Upper lobe of left lung (tissue), 6 donors: ENCODE measurements at places on chromosomes 1 and 21. TPM values are rescaled to one million over a fixed set of nuclear protein-coding genes. Genes with fewer than 3 reads are reported as not detected.

HSD3B1 gene
- not detected for total RNA-seq

ZNF695 gene
- total RNA-seq, result not detected

CD52 gene
- 109 TPM for total RNA-seq

PTGFR gene
- 2.2 TPM for total RNA-seq

- no peak for DNase-seq
- no peak overlapping the region for H3K4me3 ChIP-seq
- H3K27ac ChIP-seq, result no peak overlapping the region
- peaks cover 6% of the 10 kb centered on the region for H3K4me1 ChIP-seq
- no peaks in the 10 kb centered on the region for H3K36me3 ChIP-seq
- no peaks in the 10 kb centered on the region for H3K27me3 ChIP-seq
Measured at GRCh38 chr21:42493109-42494060, 2.6 kb downstream of the RSPH1 start.

GRCh38 chr1:10824821-10825540 is 28.5 kb upstream of the CASZ1 start:
- no peak overlapping the region for H3K4me3 ChIP-seq
- H3K36me3 ChIP-seq, result no peaks in the 10 kb centered on the region
- no peak for DNase-seq
- no peaks in the 10 kb centered on the region for H3K4me1 ChIP-seq

GRCh38 chr1:199303035-199303434 is 664.2 kb downstream of the PTPRC start:
- DNase-seq, result no peak
- H3K27ac ChIP-seq, result no peak overlapping the region
- no peaks in the 10 kb centered on the region for H3K27me3 ChIP-seq

GRCh38 chr1:226404063-226404903 is 3.6 kb downstream of the PARP1 start:
- no peak overlapping the region for H3K27ac ChIP-seq
- H3K36me3 ChIP-seq, result peaks cover 35% of the 10 kb centered on the region
- H3K27me3 ChIP-seq, result no peaks in the 10 kb centered on the region
- H3K4me1 ChIP-seq, result peaks cover 31% of the 10 kb centered on the region
- no peak overlapping the region for H3K4me3 ChIP-seq

DNA sequence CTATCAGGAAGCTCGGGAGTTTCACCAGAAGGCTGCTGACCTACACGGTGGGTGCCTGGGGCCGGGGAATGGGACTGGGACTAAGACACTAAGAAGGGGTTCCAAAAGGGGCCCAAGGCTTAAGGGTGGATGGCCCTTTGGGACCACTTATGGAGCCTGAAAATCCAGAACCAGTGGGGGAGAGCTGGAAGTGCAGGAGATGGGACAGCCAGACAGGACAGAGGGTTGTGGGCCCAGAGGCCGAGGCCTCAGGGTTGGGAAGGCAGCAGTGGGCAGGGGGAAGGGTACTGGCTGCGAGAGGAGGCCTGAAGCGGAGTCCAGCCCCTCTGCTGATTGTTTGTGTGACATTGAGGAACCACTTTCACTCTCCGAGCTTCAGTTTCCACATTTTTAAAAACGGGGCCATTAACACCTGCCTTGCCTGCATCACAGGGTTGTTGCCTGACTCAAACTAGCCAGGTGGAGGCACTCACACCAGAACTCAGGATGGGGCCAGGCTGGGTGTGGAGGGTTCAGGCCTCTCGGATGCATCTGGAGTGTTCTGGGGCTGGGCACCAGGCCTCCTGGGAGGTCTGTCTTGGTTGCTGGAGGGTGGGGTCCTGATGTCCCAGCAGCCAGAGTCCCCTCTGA is 3.0 kb downstream of the TTC24 start:
- H3K4me1 ChIP-seq, result no peaks in the 10 kb centered on the region
- H3K27ac ChIP-seq, result no peak overlapping the region
- no peaks in the 10 kb centered on the region for H3K27me3 ChIP-seq
- no peak for DNase-seq
- no peak overlapping the region for H3K4me3 ChIP-seq
- no peaks in the 10 kb centered on the region for H3K36me3 ChIP-seq

- no peak overlapping the region for H3K27ac ChIP-seq
- no peak for DNase-seq
- no peaks in the 10 kb centered on the region for H3K27me3 ChIP-seq
- H3K4me1 ChIP-seq, result no peaks in the 10 kb centered on the region
Measured at GRCh38 chr1:89894210-89895201, 73.7 kb downstream of the LRRC8D start.

DNA sequence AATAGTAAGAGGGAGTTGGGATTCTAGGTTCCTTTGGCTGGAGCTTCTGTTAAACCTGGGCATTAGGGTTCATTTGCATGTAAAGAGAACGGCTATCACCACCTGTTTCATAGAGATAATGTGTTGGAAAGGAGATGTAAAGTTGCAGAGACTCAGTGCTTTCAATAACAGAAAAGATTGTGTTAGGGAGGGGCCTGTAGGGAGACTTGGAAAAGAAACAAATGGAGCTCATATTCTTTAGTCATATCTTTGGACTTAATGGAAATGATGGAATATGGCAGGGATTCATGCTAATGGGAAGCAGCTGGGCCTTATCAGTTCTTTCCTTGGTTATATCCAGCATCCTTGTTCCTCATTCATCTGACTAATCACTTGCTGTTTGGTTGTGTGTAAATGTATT is 144.9 kb downstream of the CD247 start:
- H3K36me3 ChIP-seq, result no peaks in the 10 kb centered on the region
- DNase-seq, result no peak
- no peak overlapping the region for H3K27ac ChIP-seq
- no peaks in the 10 kb centered on the region for H3K27me3 ChIP-seq

DNA sequence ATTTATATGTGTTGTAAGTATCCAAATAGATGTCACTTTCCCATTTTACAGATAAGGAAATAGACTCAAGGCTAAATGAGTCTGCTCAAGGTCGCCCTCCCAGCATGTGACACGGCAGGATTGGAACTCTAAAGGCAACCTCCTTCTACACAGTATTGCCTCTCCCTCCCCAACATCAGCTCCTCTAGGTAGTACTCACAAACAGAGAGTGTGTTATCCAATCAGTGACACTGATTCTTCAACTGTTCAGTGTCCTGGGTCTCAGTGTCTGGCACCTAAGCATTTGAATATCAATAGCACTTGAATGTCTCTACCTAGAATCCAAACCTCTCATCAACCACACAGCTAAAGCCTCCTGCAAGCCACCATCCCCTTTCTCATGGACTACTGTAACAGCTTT is 87.1 kb downstream of the DAB1 start:
- H3K4me3 ChIP-seq, result no peak overlapping the region
- no peaks in the 10 kb centered on the region for H3K36me3 ChIP-seq
- H3K27me3 ChIP-seq, result no peaks in the 10 kb centered on the region
- H3K27ac ChIP-seq, result no peak overlapping the region
- no peaks in the 10 kb centered on the region for H3K4me1 ChIP-seq
